ENCODE measurements at places on chromosomes 5 and 9. TPM values are rescaled to one million over a fixed set of nuclear protein-coding genes. Genes with fewer than 3 reads are reported as not detected.

- no peak for DNase-seq
These were observed 132.2 kb upstream of the TARS1 start for GRCh38 chr5:33308586-33308985.

- DNase-seq, result no peak
These were observed 294.9 kb downstream of the NR3C1 start for GRCh38 chr5:143108498-143109128.

DNA sequence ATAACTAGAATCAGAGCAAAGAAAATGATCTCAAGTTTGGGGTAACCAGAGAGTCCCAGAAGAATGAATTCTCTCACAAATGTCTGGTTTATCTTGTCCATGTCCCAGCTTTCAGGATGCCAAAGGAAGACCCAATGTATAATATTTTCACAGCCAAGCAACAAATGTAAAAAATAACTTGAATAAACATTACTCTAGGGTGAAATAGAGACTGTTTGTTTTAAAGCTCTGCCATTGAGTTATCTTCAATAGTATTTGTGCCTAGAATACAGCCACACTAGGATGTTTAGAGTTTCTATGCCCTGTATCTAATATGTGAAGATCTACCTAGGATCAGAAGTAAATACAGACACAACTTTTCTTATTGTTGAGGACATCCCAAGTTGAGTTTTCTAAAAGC lies at the start of gene OR13C4:
OR13C4 (minus strand) TSS at position 101 of the 400 bp plus-strand sequence; CDS start at position 101, 0 bp downstream.
- no peak for DNase-seq

DNA sequence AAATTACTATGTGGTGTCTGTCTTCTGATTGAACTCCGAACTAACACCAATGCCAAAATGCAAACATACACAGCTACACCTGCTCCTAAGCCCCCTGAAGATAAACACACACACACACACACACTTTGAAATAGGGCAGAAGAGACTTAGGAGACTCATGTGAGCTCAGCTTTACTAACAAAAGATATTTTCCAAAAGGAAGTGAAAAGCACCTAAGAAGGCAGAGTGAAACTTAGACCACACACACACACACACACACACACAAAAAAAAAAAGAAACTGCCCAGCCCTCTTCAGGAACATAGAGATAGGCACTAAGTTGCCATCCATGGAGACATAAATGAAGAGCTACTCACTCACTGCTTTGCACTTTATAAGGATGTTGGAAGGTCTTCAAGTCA lies 45.2 kb upstream of the APC start:
- no peak for DNase-seq

DNA sequence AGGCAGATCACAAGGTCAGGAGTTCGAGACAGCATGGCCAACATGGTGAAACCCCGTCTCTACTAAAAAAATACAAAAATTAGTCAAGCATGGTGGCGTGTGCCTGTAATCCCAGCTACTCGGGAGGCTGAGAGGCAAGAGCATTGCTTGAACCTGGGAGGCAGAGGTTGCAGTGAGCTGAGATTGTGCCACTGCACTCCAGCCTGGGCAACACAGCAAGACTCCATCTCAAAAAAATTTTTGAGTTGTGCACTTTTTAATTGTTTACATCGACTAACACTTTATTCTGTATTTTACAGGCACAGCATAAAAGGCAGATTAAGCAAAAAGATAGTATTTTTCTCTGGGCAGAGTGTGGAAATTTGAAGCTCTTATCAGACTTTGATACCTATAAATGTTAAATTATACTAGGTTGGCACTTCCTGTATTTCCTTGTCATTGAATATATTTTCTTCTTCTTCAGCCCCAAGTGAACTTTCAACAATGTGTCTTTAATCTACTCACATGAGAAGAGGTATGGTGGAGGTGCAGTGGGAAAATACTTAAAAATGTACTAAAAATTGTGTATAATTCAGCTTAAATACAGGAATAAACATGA lies 180.6 kb upstream of the ELL2 start:
- DNase-seq, result no peak

DNA sequence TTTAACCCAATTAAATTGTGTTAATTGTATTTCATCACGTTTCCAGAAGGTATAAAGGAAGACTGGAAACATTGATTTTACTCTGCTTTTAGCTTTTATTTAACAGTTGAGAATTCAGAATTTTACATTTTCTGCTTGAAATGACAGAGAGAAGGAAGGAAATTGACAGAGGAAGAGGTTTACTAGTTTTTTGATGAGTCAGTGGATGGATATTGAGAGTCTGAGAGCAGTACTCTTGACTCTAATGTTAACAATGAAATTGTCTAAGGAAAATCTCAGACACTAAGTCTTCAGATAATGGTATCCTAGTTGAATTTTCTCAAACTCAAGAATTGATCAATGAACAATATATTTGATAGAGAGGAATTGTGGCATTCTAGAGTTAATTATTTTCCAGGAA lies 60.6 kb downstream of the IPO11 start:
- DNase-seq, result no peak

DNA sequence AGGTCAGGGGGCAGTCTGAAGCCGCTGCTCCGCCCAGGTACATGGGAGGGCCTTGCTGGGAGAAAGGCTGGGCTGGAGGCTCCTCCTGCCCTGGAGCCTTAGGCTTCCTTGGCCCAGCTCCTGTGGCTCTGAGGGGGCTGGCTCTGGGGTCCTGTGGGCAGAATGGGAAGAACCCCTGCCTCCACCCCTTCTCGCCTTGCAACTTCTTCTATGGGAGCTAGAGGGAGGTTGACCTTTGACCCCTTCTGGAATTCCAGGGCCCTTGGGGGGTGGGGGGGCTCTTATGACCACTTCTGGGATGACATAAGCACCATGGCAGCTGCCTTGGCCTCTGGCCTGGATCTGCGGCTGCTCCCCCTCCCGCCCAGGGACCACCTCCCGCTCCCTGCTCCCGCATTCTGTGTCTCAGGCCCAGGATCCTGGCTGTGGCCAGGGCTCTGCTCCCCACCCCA lies 32.2 kb downstream of the IER5L start:
- peak; percentile 89 for DNase-seq

DNA sequence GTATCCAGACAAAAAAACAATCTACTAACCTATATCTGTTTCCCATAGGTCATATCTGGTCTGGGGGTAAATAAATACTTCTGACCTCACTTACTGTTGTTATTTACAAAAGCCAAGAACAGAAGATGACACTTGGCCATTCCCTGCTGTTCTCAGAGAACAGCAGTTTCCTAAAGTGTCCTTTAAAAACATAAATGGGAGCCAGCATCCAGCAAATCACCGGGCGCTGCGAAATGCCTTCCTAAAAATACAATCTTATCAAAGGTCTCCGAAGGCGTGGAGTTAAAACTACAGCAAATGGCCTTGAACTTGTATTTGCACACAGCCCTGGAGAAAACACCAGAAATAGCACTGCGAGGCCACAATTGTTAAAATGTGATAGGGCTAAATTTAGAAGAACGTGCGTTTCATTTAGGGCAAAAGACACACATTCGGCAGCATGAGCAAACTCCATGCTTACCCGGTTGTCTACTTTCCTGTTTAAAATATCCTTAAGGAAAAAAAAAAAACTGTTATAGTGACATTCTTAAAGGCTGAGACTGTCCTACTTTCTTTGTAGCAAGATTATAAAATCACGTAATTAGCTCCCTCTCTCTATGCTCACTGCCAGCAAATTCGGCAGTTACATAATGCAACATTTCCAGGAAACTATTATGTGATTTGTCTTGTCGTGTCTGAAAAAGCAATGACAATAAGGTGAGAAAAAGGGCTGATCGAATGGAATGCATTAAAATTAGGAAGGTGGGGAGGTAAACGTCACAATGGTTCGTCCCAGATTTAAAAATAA lies 1.5 kb downstream of the NFIL3 start:
- DNase-seq, result no peak

GRCh38 chr9:122056484-122056883 lies 36.6 kb downstream of the TTLL11 start:
- no peak for DNase-seq

DNA sequence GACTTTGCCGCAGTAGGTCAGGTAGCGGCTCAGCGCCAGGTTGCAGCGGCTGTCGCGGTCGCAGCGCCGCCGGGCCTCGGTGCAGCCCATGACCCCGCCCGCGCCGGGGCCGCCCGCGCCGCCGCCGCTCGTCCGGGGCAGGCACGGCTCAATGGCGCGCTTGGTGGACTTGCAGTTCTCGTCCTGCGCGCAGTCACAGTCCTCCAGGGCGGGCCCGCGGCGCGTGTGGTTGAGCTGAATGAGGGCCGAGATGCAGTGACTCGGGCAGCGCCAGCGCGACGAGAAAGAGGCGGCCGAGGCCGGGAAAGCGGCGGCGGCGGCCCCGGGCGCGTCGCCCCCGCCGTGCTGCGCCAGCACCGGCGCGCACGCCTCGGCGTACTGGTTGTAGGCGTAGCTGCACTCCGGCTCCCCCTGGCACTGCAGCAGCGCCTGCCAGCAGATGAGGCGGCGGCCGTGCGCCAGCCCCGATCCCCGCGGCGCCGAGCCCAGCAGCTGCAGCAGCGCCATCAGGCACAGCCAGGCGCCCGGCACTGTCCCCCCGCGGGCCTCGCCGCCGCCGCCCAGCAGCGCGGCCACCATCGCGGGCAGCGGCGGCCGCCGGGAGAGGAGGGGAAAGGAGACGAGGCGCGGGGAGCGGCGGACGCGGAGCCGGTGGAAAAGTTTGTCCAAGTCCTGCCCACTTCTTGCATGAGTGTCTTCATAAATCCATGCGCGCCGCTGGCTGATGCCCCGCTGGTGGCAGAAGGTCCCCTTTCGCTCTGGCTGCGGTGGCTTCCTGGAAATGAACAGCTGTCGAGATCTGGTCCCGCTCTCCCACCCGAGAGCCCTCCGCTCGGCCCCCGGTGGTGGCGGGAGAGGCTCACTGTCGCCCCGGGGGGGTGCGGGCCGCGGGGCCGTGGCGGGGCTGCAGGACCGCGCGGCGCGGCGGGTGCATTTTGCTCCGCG lies 833 bp downstream of the GAS1 start:
- DNase-seq, result peak; percentile 90

- DNase-seq, result no peak
These were observed 472.3 kb downstream of the PLK2 start for GRCh38 chr5:57987552-57987951.

GRCh38 chr9:126639318-126640000 lies 25.7 kb downstream of the LMX1B start:
- DNase-seq, result peak; percentile 39

- DNase-seq, result no peak
These were observed 376.6 kb upstream of the TUSC1 start for GRCh38 chr9:26054600-26055520.

DNA sequence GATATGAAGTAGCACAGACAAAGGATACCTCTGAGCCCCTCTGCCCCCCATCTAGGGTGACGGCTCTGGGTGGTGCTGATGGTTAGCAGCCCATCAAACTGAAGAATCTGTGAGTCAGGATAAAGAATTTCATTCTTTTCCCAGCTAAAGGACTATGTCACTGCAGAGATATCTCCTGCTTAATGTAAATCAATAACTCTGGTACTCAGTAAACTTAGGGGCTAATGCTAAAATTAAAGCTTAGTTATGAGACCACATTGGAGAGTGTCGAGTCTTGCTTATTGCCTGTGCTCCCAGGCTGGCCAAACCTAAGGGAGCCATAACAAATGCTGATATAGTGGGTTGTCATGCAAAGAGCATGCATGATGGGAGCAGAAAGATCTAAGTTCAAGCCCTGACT lies 25.6 kb upstream of the ACTBL2 start:
- DNase-seq, result no peak

- DNase-seq, result no peak
These were observed 50.5 kb upstream of the ICE1 start for GRCh38 chr5:5371957-5372356.

DNA sequence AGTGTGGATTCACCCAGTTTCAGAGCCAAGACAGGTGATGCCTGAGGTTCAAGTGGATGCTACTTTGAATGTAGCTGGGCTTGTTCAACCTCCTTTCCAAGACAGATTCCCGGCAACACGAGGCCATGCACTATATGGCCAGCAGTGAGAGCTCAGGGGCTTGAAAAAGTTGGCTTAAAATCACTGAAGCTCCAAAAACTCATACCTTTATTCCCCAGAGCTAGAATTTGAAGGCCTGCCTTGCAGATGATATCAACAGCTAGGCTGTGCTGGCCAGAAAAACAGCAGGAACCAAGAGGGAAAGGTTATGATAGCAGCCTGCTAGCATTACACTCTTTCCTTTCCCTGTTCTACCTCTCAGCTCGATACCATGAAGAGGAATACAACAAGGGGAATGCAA lies 120.2 kb upstream of the DAB2 start:
- no peak for DNase-seq

DNA sequence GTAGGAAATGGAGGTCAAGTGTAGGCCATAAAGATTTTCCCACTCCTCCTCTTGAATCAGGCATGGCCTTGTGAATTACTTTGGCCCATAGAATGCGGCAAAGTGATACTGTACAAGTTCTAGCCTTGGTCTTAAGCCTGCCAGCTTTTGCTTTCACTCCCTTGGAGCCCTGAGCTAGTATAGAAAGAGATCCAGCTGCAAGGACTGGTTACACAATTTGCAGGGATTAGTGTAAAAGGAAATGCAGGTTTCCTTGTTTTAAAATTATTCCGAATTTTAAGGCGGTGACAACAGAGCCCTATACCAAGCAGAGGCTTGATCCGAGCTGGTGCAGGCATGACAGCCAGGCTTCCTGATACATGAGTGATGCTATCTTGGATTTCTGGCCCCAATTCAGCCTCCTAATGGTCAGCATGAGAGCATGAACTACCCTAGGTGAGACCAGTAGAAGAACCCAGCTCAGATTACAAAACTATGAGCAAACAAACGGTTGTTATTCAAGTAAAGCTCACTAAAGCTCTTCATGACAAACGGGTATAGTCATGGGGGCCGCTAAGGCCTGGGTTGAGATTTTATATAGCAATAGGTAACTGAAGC lies 257.9 kb downstream of the DOCK8 start:
- no peak for DNase-seq

GRCh38 chr5:167765352-167765751 lies 526.1 kb upstream of the WWC1 start:
- no peak for DNase-seq

DNA sequence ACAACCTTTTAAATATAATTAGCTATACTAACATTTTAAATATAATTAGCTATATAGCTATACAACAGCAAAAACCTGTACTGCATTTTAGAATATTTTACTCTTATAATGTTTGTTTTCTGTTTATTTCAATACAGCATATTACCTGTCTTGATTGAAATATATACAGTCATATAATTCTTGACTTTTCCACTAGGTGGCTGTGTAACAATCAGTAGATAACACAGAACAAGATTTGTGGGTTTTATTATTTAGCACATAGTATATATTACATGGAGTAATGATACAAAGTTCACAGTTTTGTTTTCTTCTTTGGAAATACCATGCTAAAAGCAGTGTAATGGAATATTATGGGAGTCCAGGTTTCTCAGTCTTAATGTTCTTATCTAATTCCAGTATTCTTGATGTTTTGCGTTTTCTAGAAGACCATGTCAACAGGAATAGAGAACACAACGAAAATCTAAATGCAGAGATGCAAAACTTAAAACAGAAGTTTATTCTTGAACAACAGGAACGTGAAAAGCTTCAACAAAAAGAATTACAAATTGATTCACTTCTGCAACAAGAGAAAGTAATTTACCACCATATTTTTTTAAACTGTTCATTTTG lies 13.3 kb downstream of the HMMR start:
- DNase-seq, result no peak

- DNase-seq, result no peak
These were observed 25.2 kb downstream of the SHC3 start for GRCh38 chr9:89153232-89154017.

Gene DOLK
- total RNA-seq, result 11.7 TPM

Gene SPRY4
- total RNA-seq, result 9.3 TPM

Gene ESM1
- total RNA-seq, result 0.20 TPM

Gene TMEM161B
- 11.1 TPM for total RNA-seq

Gene PCDHGA1
- 1.8 TPM for total RNA-seq

Gene IRX2
- 1.4 TPM for total RNA-seq

Gene SHISAL2B
- not detected for total RNA-seq

Gene ZNF367
- 1.7 TPM for total RNA-seq

Gene OTP
- total RNA-seq, result not detected

Gene SPINK7
- not detected for total RNA-seq

Gene PCDHB16
- total RNA-seq, result 2.3 TPM
